Stimulated activated CD4-positive, alpha-beta T cell treated with anti-CD3 and anti-CD28 coated beads, Interleukin-15, amount 100 ng/mL, for 1 hour (primary cell): ENCODE measurements at places on chromosomes 16 and 17.

DNA sequence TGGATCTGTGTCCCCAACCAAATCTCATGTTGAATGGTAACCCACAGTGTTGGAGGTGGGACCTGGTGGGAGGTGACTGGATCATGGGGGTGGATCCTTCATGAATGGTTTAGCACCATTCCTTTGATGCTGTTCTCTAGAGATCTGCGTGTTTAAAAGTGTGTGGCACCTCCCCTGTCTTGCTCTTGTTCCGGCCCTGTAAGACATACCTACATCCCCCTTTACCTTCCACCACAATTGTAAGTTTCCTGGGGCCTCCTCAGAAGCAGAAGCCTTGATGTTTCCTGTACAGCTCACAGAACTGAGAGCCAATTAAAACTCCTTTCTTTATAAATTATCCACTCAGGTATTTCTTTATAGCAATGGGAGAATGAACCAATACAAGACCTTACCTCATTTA lies 257.7 kb downstream of the XYLT1 start:
- no peak for DNase-seq

DNA sequence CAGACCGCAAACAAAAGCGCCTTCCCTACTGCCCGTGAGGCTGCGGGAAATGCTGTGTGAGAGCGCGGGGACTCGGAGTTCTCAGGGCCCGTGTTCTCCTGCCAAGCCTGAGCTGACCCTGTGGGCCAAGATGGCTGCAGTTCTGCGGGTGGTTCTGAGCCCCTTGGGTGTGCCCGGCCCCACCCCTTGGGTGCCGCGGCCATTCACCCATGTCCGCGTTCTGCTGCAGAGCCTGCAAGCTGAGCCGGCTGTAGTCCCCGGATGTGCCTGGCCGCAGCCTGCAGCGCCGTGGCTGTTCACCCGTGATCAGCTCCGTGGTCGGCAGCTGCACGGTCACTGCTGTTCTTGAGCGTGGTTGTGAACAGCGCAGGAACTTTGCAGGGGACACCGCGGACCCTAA lies 20.0 kb downstream of the ACSF3 start:
- no peak for DNase-seq

DNA sequence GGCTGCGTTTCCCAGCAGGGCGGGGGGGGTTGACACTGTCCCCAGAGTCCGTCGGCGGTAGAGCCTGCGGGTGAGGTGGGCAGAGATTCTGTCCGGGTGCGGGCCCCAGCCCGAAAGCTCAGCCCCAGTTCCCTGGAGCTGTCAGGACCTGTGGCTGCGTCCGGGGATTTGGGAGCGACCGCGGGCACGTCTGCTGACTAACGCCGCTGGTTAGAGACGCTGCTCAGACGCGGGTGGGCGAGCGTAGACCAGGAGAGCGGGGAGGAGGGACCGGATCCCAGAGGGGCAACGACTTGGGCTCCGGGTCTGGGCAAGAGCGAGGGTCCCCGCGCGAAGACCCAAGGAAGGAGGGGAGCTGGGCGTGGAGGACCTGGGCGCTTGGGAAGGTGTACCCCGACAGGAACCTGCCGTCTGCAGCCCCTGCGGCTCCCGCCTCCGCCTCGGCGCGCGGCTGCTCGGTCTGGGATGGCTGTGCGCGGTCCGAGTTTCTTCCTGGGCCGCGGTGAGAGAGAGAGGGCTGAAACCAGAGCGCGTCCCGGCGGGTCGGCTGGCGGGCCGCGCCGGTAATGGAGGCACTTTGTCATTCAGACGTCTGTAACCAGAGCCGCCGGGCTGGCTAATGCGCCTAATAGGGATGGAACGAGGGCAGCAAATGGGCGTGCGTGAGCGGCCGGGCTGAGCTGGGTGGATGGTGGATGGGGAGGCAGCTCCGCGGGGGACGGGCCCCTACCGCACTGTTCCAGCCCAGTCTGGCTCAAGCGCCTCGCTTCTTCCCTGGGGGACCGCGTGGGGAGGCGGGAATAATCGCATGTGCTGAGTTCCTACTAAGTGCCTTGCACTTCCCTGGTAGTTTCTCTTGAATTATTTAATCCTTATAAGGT lies 2.3 kb downstream of the NGFR start:
- DNase-seq = no peak

GRCh38 chr16:72511171-72511570 lies 339.2 kb upstream of the PMFBP1 start:
- no peak for DNase-seq

- DNase-seq = no peak
These were observed 16.6 kb downstream of the CCL4 start for GRCh38 chr17:36120221-36120620.

DNA sequence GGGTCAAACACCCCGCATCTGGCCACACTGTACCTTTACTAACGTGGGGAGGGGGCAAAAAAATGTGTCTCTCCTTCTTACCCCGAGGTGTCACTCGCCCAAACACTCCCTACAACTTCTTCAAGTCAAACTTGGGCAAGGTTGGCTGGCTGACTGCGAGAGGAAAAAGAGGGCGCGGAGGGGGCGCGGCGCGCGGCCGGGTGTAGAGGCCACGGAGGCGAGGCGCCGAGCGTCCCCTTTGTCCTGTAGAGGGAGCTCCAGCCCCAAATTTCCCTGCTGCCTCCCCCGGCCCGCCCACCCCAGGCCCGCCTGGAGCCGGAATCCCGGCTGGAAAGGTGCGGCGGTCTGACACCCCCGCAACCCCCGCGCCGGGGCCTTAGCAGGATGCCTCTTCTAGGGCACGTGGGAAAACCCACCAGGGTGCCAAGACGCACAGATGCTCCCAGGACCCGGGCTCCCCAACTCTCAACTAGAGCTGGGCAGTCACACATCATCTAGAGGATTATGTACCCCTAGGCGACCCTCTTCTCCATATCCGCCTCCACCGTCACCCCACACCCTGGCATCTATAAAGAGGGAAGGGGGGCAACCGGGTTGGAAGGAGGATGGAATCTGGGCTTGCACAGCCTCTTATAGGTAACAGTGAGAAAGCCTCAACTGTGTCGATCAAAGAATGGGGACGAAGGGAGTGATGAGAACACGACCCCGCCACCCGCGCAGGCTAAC lies 4.2 kb downstream of the IRX3 start:
- no peak for DNase-seq

DNA sequence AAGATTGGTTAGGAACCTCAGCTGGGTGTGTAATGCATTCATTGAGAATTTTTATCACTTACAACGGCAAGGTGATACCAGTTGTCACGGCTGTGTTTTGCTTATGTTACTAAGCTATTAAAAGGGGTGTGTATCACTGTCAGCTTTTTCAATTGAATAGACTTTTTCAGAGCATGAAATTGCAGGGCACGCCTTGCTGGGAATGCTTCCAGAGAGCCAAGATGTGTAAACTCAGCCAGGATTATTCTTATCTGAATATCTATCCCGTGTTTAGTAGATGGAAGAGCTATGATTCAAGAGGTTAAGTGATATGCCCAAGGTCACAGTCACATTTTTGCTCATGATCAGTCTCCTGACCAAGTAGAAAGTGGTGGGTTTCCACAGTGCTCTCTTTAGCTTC lies 6.6 kb upstream of the TEKT3 start:
- DNase-seq = no peak

GRCh38 chr16:21001262-21001661 lies 100.7 kb downstream of the LYRM1 start:
- DNase-seq = no peak

GRCh38 chr17:39677542-39678339 lies 9.5 kb downstream of the PNMT start:
- DNase-seq = no peak

GRCh38 chr17:78267253-78268073 lies 36.0 kb downstream of the TMEM235 start:
- no peak for DNase-seq

- no peak for DNase-seq
These were observed 227.3 kb downstream of the HS3ST3A1 start for GRCh38 chr17:13374203-13375143.

GRCh38 chr17:10058921-10059683 lies 139.3 kb downstream of the GAS7 start:
- no peak for DNase-seq

- no peak for DNase-seq
These were observed 53.0 kb downstream of the WNT3 start for GRCh38 chr17:46765453-46765852.

- DNase-seq = no peak
These were observed 15.5 kb downstream of the MAP1LC3B start for GRCh38 chr16:87407511-87408112.

DNA sequence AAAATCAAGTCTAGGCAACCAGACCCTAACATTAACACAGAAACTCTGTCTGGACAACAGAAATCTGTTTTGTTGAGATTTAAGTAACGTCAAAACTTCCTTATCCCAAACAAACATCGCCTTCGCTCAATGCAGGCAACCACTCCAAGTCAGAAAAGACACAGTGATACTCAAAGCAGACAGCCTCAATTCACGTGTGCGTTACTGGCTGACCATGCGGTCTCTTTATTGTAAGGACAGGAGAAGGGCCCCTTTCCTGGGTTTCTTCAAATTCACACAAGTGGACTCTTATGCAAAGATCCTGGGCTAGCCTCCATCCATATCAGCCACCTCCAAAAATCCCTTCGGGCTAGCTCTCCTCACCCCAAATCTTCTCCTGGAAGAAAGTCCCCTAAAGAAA lies 467.7 kb downstream of the SOX9 start:
- no peak for DNase-seq

GRCh38 chr16:21175397-21175796 lies 16.9 kb downstream of the LDAF1 start:
- no peak for DNase-seq

- DNase-seq = no peak
These were observed 10.0 kb downstream of the C16orf96 start for GRCh38 chr16:4566144-4566543.

- no peak for DNase-seq
These were observed 23.2 kb upstream of the ARHGAP17 start for GRCh38 chr16:25038239-25038954.

DNA sequence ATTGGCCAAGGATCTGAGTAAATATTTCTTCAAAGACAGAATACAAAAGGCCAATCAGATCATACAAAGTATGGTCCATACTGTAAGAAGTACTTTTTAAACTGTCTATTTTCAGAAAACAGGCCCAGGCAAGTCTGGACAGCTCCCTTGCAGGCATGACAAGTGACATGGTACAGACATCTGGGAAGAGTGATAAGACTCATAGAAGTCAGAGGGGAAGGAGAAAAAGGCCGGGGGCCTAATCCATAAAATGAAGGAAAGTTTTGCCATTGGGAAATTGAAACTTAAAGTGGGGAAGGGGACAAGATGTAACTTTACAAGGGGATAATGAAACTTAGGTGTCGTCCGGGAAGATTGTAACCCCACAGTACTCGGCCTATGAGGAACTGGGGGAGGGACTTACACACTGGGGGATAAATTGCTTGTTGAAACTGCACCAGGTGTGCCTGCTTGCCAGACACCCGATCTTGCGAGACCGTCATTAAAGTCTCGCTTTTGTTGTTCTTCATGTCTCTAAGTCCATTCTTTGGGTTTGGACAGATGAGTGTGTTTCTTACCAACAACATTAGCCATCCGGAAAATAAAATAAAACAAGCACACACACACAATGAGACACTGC lies 684.0 kb downstream of the CDH11 start:
- DNase-seq = no peak

DNA sequence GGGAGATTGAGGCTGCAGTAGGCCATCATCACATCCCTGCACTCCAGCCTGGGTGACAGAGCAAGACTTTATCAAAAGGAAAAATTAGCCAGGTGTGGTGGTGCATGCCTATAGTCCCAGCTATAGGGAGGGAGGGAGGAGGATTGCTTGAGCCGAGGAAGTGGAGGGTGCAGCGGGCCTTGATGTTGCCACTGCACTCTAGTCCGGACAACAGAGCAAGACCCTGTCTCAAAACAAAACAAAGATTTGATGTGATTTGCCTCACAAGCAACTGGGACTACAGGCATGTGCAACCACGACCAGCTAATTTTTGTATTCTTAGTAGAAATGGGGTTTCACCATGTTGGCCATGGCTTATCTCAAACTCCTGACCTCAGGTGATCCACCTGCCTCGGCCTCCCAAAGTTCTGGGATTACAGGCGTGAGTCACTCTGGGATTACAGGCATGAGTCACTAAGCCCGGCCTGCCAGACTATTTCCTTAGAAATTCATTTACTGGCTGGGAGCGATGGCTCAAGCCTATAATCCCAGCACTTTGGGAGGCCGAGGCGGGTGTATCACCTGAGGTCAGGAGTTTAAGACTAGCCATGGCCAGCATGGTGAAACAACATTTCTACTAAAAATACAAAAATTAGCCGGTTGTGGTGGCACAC lies 11.5 kb downstream of the UBE2G1 start:
- DNase-seq = no peak

- DNase-seq = no peak
These were observed 3.2 kb downstream of the CACNG5 start for GRCh38 chr17:66837885-66838665.

DNA sequence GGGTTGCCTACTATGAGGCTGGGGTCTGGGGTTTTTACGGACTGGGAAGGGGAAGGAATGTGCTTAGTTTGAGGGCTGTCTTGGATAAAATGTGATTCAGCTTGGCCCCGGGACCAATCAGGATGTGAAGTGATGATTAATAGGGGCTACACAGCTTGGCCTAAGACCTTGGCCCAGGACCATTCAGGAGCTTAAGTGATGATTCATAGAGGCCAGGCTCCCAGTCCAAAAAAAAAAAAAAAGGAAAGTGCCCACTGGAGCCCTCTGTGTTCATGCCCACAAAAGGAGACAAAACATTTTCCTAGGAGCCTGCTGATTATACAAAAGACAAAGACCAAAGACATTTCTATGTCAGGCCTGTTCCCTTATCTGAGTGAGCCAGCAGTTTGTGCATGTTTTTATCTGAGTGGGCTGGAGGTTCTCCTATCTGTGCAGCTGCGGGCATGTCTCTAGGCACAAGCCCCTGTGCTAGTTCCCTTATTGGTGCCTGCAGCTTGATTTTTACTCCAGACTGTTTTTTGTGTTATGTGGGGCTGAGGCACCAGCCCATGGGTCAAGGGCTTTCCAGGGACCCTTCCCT lies 898.2 kb upstream of the GOT2 start:
- no peak for DNase-seq

- DNase-seq = no peak
These were observed 144.6 kb upstream of the PLCG2 start for GRCh38 chr16:81634380-81635062.

DNA sequence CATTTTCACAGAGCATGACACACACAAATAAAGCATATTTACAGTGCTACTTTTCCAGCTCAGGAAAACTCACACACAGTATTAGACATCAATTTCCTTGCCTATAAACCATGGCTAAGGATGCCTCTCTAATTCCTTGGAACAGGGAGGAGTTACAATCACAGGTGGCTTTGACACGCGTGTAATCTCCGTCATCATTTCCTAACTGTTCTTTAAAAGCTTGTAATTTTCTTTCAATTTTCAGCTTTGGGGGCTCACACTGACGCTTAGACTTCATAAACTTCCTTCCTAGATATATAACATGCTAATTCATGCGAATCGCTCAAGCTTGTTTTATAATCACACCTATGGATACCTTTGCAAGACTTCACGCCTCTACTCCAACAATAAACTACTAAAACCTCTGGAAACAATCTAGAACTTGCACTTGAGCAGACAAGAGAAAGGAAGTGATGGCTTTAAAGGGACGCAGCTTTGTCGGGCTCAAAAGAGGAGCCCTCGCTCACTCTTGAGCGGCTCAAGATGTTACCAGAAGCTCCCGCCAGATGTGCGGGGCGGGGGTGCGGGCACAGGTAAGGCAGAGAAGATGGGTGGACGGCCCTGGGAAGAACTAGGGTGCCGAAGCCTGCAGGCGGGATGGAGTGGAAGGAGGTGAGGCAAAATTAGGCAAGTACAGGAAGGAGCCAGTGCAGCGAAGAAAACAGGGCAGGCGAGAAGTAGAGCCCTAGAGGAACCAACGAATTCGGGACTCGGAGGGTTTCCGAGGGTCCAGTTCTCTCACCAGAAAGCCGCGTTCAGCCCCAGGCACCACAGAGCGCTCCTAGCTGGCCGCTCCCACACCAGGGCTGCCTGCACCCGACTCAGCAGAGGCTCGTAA lies 631 bp downstream of the RETREG3 start:
- no peak for DNase-seq
